ENCODE measurements at places on chromosomes 11 and 22.

GRCh38 chr11:74168838-74169237 lies 2.0 kb downstream of the C2CD3 start:
- no peak for DNase-seq

DNA sequence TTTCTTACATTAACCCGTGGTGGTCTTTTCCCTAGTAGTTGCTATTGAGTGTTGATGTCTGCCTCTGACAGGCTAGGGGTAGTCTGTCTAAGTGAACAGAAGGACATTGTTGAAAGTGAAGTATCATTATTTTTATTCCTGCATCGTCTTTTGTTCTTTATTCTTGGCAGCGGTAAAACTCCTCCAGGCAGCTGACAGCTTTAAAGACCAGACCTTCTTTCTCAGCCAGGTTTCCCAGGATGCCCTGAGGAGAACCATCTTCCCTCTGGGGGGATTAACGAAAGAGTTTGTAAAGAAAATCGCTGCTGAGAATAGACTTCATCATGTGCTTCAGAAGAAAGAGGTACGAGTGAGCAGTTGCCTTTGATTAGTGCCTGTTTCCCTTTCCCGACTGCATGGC lies 14.6 kb downstream of the TRMU start:
- no peak for DNase-seq

DNA sequence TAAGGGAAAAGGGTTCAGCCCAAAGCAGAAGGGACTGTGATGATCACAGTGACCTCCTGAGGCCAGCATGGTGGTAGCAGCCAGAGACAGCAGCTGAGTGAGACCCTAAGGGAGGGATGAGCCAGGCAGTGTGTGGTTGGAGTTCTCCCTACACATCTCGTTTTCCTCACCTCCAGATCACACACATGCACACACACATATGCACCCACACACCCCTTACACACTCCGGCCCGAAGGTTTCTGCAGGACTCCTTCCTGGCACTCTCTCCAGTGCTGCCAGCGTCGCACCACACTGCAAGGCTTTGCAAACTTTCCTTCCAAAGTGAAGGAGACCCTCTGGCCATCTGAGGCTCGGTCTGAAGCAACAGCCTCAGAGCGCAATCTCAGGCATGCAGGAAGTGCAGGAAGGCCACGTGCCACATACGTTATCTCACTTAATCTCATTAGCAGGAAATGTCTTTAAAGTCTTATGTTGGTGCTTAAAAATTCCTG lies 26.9 kb upstream of the TP53I11 start:
- DNase-seq: peak; percentile 22

DNA sequence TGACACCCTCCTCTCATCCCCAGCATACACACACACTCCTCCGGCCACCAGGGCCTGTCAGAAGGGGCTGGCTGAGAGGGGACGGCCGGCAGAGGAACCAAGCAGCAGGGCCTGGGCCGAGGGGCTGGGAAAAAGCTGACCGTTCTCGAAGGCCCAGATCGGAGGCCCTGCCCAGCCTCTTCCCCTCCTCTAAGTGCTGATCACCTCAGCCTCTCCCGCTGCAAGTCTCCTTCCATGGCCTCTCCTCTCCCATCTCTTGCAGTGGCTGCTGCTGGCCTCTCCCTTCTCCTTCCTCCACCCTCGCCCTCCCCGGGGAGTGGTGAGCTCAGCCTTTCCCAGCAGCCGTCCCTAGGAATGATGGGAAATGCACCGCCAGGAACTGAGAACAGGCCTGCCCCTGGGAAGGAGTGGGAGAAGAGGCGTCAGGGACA lies 39.6 kb downstream of the ARRB1 start:
- DNase-seq: peak; percentile 77

- no peak for DNase-seq
These were observed 1.4 kb downstream of the MDK start for GRCh38 chr11:46382646-46383403.

- no peak for DNase-seq
These were observed 12.3 kb upstream of the ARAP1 start for GRCh38 chr11:72764503-72764902.

DNA sequence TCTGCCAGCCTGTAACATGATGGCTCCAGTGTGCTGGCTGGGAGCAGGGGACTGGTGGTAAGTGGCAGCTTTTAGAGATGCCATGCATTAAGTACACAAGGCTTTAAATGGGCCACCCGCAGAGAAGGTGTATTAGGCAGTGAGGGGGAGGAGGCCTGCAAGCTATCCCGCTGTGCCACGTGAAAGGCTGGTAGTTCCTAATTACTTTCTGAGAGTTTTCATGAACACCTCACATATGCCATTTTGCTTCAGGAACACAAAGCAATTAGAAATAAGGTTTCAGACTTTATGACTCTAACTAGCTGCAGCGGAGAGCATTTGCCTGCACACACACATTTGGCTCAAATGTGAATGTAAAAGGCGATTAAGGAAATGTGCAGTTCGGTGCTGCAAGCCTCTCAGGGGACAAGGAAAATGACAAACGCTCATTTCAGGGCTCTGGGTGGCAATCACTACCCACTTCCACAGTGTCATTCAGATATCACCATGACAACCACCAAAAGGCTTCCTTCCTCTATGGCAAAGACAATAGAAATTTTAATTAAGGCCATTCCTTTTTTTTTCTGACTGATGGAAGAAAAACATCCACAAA lies 116.6 kb downstream of the PLEKHA7 start:
- DNase-seq: no peak

Measured in SHP77 treated with DMSO at 0.1 percent for 48 hours (cell line).